ENCODE measurements at places on chromosomes 6 and 20. TPM values are rescaled to one million over a fixed set of nuclear protein-coding genes. Genes with fewer than 3 reads are reported as not detected.

DNA sequence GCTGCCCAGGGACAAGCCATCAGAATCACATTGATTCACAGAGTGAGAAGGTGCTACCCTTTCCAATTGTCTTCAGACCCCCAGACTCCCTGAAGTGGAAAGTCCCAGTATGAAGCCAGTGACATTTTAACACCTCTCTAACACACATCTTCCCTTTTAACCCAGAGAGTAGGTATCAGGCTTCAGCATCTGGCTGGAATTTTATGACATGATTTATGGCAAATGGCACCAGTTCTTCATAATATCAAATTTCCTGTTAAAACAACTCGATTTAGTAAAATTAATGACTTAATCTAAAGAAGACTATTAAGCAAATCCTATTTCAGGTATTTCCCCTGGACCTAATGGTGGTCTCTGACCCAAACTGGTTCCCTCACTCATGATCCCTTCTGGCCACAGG, 25.0 kb downstream of the KCNB1 start:
- no peak overlapping the region for H3K4me3 ChIP-seq
- H3K4me1 ChIP-seq: no peaks in the 10 kb centered on the region
- H3K36me3 ChIP-seq: no peaks in the 10 kb centered on the region
- no peak for DNase-seq

DNA sequence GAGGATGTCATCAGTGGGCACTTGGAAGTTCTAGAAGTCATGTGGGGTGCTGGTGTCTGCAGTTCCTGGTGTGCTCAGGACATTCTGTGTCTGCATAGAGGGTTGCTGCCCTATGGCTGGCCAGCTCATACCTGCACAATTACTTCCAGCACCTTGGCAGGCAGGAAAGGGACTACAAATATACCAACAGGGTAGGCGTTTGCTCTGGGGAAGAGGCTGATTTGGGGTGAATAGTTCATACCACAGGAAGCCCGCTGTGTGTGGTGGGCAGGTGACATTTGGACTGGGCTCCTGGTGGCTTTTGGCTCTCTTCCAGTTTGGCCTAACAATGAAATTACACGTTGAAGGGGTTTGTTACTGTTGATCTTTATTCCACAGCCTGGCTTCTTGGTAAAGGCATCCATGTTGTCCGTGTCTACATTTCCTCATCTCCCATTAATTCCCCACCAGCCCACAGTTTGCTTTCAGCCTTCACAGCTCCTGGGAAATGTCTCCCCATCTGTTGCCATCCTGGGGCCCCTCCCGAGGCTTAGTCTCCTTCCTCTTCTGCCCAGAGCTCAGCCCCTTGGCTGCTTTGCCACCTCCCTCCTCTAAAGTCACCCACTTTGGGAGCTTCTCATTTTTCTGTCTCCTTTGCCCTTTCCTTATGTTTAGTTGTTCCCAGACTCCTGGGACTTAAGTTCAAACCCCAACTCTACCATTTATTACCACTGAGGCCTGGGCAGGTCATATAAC, 88.1 kb downstream of the RSPH3 start:
- DNase-seq: no peak
- no peak overlapping the region for H3K4me3 ChIP-seq
- H3K27ac ChIP-seq: no peak overlapping the region
- H3K27me3 ChIP-seq: no peaks in the 10 kb centered on the region
- H3K4me1 ChIP-seq: no peaks in the 10 kb centered on the region
- H3K36me3 ChIP-seq: no peaks in the 10 kb centered on the region

- no peaks in the 10 kb centered on the region for H3K27me3 ChIP-seq
- DNase-seq: no peak
Observed at GRCh38 chr6:117417851-117418250, 7.9 kb downstream of the ROS1 start.

- H3K4me3 ChIP-seq: no peak overlapping the region
- no peak for DNase-seq
- H3K4me1 ChIP-seq: no peaks in the 10 kb centered on the region
- no peaks in the 10 kb centered on the region for H3K27me3 ChIP-seq
- no peak overlapping the region for H3K27ac ChIP-seq
Observed at GRCh38 chr6:3490625-3490980, 33.8 kb upstream of the SLC22A23 start.

- no peaks in the 10 kb centered on the region for H3K4me1 ChIP-seq
- no peak overlapping the region for H3K27ac ChIP-seq
- no peaks in the 10 kb centered on the region for H3K27me3 ChIP-seq
- H3K36me3 ChIP-seq: no peaks in the 10 kb centered on the region
- no peak for DNase-seq
Observed at GRCh38 chr20:57387463-57387862, 3.7 kb upstream of the RBM38 start.

Gene BNIP5
- not detected for total RNA-seq

- H3K4me3 ChIP-seq: no peak overlapping the region
- no peaks in the 10 kb centered on the region for H3K27me3 ChIP-seq
- DNase-seq: no peak
- H3K27ac ChIP-seq: no peak overlapping the region
Observed at GRCh38 chr20:32368925-32369324, 10.8 kb downstream of the ASXL1 start.

- no peaks in the 10 kb centered on the region for H3K36me3 ChIP-seq
- H3K4me1 ChIP-seq: no peaks in the 10 kb centered on the region
- H3K27ac ChIP-seq: no peak overlapping the region
- no peak overlapping the region for H3K4me3 ChIP-seq
- DNase-seq: no peak
Observed at GRCh38 chr6:43903739-43904290, 133.8 kb downstream of the VEGFA start.

Gene DUSP22
- total RNA-seq: 56.7 TPM

DNA sequence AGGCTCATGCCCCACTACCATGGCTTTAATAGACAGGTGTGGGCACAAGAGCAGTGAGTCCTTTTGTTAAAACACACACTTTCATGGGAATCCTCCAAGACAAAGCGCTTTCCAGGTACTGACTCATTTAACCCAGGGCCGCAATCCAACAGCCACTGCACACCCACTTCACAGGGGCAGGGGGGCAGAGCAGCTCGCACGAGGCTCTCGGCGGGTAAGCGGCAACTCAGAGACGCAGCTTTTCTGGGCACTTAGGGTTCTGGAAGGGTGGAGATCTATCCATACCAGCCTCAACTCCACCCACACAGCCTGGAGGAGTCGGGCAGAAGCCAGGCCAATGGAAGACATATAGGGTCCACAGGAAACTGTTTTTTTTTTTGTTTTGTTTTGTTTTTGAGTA, 28.6 kb downstream of the PSMG4 start:
- DNase-seq: no peak
- H3K36me3 ChIP-seq: no peaks in the 10 kb centered on the region
- no peak overlapping the region for H3K27ac ChIP-seq
- H3K4me3 ChIP-seq: no peak overlapping the region
- no peaks in the 10 kb centered on the region for H3K4me1 ChIP-seq

DNA sequence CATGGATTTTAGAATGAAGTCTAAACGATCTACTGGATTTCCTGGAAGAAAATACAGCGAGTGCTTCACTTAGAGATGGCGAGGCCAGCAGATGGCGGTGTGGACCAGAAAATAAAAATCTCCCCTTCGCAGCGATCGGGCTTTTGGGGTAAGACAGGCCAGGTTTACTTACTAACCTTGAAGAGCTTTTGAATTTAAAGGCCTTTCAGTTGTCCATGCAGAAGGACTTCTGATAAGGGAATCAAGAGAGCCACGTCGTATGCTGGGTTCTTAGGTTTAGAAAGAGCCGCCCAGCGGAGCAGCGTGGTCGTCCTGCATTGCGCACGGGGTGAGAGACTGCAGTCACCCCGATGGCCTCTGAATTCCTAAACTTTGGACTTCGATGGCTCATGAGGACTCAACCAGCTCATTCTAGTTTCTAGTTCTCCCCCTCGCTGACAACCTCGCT, 125.2 kb upstream of the RALGAPA2 start:
- no peak overlapping the region for H3K27ac ChIP-seq
- no peaks in the 10 kb centered on the region for H3K4me1 ChIP-seq
- DNase-seq: peak; percentile 53
- no peaks in the 10 kb centered on the region for H3K27me3 ChIP-seq
- H3K4me3 ChIP-seq: no peak overlapping the region

Measured in aorta (tissue), 5 donors.